ENCODE measurements at places on chromosomes 5 and 9.
A peak's percentile ranks its signal among the peaks of the same experiment; 100 is the strongest.

DNA sequence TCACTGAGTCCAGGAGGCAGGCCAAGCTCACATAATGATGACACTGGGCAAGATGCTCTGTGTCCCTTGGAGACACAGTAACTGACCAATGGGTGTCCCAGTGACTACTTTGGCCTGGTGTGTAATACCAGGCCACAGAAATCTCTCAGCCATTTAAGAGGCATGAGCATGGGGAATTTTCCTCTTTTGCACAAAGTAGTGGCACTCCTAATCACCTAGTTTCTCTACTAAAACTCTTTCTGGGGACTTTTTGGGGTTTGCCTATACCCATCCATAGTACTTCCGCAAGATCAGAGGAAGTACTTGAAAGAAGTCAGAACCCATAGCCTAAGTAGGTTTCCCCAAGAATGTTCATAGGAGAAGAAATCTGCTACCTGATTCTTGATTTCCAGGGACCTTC, 161.9 kb downstream of the ARSB start:
- H3K4me1 ChIP-seq = no peaks in the 10 kb centered on the region
- H3K27me3 ChIP-seq = no peaks in the 10 kb centered on the region
- no peak for DNase-seq
- H3K27ac ChIP-seq = no peak overlapping the region
- no peaks in the 10 kb centered on the region for H3K36me3 ChIP-seq

- H3K4me1 ChIP-seq = no peaks in the 10 kb centered on the region
- H3K4me3 ChIP-seq = no peak overlapping the region
- H3K27me3 ChIP-seq = no peaks in the 10 kb centered on the region
- H3K36me3 ChIP-seq = no peaks in the 10 kb centered on the region
- no peak overlapping the region for H3K27ac ChIP-seq
Measured at GRCh38 chr5:98464737-98465330, 308.6 kb upstream of the RGMB start.

GRCh38 chr5:127997201-127997704, 86.3 kb upstream of the SLC12A2 start:
- no peaks in the 10 kb centered on the region for H3K27me3 ChIP-seq
- H3K4me3 ChIP-seq = no peak overlapping the region
- H3K36me3 ChIP-seq = no peaks in the 10 kb centered on the region
- no peak overlapping the region for H3K27ac ChIP-seq
- DNase-seq = no peak
- H3K4me1 ChIP-seq = no peaks in the 10 kb centered on the region

DNA sequence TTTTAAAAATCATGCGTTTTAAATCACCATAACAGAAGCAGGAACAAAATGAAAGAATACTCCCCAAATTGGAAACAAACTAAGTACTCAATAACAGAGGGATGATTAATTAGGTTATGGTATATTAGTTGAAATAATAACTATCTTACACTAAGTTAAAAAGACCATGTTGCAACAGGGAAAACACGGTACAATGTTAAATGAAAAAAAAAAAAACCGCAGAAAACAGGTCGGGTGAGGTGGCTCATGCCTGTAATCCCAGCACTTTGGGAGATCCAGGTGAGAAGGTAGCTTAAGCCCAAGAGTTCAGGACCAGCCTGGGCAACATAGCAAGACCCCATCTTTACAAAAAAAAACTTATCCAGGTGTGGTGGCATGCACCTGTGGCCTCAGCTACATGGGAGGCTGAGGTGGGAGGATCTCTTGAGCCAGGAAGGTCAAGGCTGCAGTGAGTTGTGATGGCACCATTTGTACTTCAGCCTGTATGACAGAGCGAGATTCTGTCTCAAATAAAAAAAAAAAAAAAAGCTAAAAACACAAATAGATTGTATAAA, 2.4 kb upstream of the PTPN3 start:
- peak overlapping the region; percentile 55 for H3K27ac ChIP-seq
- no peaks in the 10 kb centered on the region for H3K36me3 ChIP-seq
- DNase-seq = no peak
- H3K4me1 ChIP-seq = no peaks in the 10 kb centered on the region
- no peaks in the 10 kb centered on the region for H3K27me3 ChIP-seq

DNA sequence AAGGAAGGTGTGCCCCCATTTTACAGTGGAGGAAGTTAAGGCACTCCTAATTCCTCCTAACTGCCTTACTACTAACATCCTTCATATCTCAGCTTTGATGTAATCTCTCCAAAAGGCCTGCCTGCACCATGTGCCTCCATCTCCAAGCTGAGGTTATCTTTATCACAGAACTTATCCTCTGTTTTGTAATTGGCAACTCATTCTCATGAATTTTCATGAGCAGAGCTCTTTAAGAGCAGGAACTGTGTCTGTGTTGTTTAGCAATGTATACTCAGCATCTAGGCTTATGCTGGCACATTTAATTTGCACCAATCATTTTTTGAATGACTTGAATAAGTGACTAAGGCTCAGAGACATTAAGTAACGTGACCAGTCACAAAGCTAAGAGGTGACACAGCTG, 147.9 kb upstream of the VLDLR start:
- H3K36me3 ChIP-seq = no peaks in the 10 kb centered on the region
- H3K4me3 ChIP-seq = no peak overlapping the region
- DNase-seq = no peak
- no peaks in the 10 kb centered on the region for H3K4me1 ChIP-seq
- H3K27me3 ChIP-seq = no peaks in the 10 kb centered on the region

GRCh38 chr9:131318231-131319085, 28.9 kb downstream of the PLPP7 start:
- H3K36me3 ChIP-seq = no peaks in the 10 kb centered on the region
- H3K27me3 ChIP-seq = no peaks in the 10 kb centered on the region
- H3K4me1 ChIP-seq = no peaks in the 10 kb centered on the region
- no peak overlapping the region for H3K27ac ChIP-seq

GRCh38 chr9:104758974-104759373, 5.0 kb upstream of the NIPSNAP3B start:
- H3K27me3 ChIP-seq = no peaks in the 10 kb centered on the region
- H3K27ac ChIP-seq = no peak overlapping the region
- H3K4me1 ChIP-seq = no peaks in the 10 kb centered on the region

DNA sequence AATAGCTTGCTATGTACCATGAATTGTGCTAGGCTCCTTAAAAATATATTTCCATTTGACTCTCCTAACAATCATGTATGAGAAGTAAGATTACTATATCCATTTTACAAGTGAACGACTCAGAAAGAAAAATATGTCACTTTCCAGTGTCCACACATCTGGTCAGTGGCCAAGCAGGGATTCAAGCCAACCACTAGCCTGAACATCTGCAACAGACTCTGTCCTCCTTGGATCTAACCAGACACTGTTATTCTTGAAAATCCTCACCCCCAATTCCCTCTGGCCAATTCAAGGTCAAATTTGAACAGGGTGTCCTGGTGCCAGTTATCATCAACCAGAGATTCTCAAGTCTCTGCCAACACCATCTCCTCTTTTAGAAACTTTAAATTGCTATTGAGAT, 344.1 kb upstream of the WWC1 start:
- no peak for DNase-seq
- H3K36me3 ChIP-seq = no peaks in the 10 kb centered on the region
- no peak overlapping the region for H3K27ac ChIP-seq
- peaks cover 7% of the 10 kb centered on the region for H3K4me1 ChIP-seq
- no peak overlapping the region for H3K4me3 ChIP-seq
- no peaks in the 10 kb centered on the region for H3K27me3 ChIP-seq

DNA sequence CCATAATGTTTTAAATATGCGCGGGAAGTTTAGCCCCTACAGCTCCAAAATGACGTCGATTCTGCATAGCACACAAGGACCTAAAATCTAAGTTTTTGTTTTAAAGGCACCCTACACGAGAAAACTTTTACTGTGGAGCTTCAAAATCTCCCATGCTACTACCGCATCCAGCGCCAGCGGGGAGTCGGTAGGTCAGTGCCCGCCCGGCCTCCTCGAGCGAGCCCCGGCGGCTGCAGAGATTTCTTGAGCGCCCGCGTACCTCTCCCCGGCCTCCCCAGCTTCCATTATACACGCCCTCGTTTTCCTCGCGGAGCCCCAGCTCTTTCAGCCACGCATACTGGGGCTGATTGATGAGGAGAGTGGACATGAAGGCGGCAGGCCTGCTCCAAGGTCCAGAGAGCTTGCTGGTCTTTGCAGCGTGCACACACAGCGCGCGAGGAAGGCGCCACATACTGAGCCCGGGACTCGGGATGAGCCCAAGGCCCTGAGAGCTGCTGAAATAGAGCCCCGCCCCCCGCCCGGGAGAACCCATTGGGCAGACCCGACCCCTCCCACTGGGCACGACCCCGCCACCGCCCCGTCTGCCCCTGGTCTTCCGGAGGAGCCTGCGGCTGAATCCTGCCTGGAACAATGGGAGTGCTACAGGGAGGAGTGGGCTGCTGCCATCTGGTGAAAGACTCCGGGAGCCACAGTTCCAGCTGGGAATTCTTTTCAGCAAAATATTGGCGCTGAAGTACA, at the start of gene ALDH7A1:
TSS of gene ALDH7A1 (minus strand) at position 472 of the 738 bp plus-strand sequence. CDS start at position 451, 21 bp downstream.
- peaks cover 4% of the 10 kb centered on the region for H3K4me1 ChIP-seq
- H3K27ac ChIP-seq = peak within 1 kb of the TSS; percentile 82
- peak within 1 kb of the TSS; percentile 67 for H3K4me3 ChIP-seq
- H3K36me3 ChIP-seq = peaks cover 4% of the 10 kb centered on the region
- DNase-seq = peak; percentile 48

GRCh38 chr5:23389291-23390101, 117.9 kb upstream of the PRDM9 start:
- H3K27me3 ChIP-seq = no peaks in the 10 kb centered on the region
- H3K27ac ChIP-seq = no peak overlapping the region
- no peak overlapping the region for H3K4me3 ChIP-seq
- DNase-seq = no peak

All from ascending aorta (tissue), 2 donors.